ENCODE measurements at places on chromosomes 13 and 19. TPM values are rescaled to one million over a fixed set of nuclear protein-coding genes. Genes with fewer than 3 reads are reported as not detected.

DNA sequence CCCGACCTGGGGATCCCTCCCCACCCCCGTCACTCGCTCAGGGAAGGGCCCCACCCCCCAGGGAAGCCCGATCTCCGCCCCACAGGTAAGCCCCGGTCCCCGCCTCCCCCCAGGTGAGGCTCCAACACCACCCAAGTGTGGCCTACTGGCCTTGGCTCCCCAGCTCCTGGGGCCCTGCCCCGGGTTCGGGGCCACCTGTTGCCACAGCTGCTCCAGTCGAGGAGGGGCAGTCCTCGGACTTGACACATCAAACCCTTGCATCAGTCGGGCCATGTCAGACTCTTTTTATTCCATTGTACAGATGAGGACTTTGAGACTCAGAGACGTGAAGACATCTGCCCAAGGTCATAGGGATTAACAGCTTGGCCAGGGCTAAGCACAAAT is 512 bp downstream of the CC2D1A start:
- no peaks in the 10 kb centered on the region for H3K27me3 ChIP-seq

- peak overlapping the region; percentile 86 for H3K4me3 ChIP-seq
- no peaks in the 10 kb centered on the region for H3K36me3 ChIP-seq
- DNase-seq: no peak
- peaks cover 1% of the 10 kb centered on the region for H3K27me3 ChIP-seq
These were observed 725 bp downstream of the FAM124A start for GRCh38 chr13:51222686-51223559.

DNA sequence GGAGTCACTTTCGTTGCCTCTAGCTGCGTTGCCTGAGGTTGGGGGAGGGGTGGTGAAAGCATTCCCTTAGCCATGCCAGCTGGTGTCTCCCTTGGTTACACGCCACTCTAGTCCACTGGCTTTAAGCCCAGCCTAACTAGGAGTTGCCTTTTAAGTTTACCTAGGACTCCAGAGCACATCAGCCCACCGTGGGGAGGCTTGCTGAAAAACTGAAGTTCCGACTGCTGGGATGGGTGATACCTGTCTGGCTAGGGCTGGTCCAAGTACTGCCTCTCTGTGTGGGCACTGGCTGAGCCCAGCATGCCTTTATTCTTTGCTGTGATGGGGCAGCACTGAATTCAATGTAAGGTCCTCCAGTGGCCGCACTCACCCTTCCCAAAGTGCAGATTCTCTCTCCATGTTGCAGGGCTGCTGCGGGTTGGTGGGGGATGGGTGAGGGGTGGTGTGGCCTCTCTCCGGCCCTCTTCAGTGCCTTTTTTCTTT is 11.8 kb upstream of the CEACAM1 start:
- H3K27me3 ChIP-seq: no peaks in the 10 kb centered on the region
- no peak for DNase-seq
- H3K4me1 ChIP-seq: no peaks in the 10 kb centered on the region
- H3K36me3 ChIP-seq: no peaks in the 10 kb centered on the region
- no peak overlapping the region for H3K27ac ChIP-seq

GRCh38 chr13:42893214-42893671 is 98.8 kb downstream of the EPSTI1 start:
- no peaks in the 10 kb centered on the region for H3K36me3 ChIP-seq
- H3K27me3 ChIP-seq: no peaks in the 10 kb centered on the region
- DNase-seq: no peak
- H3K4me3 ChIP-seq: no peak overlapping the region
- peak overlapping the region; percentile 44 for H3K27ac ChIP-seq
- H3K4me1 ChIP-seq: peaks cover 15% of the 10 kb centered on the region

GRCh38 chr19:50803633-50804419 is 13.6 kb downstream of the ACP4 start:
- no peak for DNase-seq
- no peaks in the 10 kb centered on the region for H3K27me3 ChIP-seq
- H3K27ac ChIP-seq: peak overlapping the region; percentile 94

DNA sequence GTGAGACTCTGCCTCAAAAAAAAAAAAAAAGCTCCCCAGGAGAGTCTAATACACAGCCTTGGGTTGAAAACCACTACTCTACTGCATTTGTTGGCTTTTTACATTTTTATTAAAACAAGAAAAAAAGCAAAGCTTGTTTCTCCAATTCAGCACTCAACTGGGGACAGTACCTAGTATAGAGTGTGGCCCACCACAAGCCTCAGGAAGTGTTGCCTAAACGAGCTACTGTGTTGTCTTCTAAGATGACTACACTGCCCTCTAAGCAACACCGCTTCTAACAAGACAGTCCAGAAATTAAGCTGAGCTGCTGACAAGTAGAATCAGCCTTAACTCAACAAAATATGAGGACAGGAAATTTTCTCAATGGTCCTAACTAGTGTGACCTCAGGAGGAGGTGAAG is 522.2 kb downstream of the FGF9 start:
- H3K36me3 ChIP-seq: no peaks in the 10 kb centered on the region
- no peak for DNase-seq
- no peaks in the 10 kb centered on the region for H3K4me1 ChIP-seq
- H3K27me3 ChIP-seq: no peaks in the 10 kb centered on the region
- no peak overlapping the region for H3K4me3 ChIP-seq
- H3K27ac ChIP-seq: no peak overlapping the region

GRCh38 chr19:50710612-50711011 is 9.0 kb downstream of the SHANK1 start:
- H3K4me3 ChIP-seq: no peak overlapping the region
- H3K27ac ChIP-seq: no peak overlapping the region
- H3K27me3 ChIP-seq: peaks cover 11% of the 10 kb centered on the region
- no peaks in the 10 kb centered on the region for H3K4me1 ChIP-seq

- no peak for DNase-seq
- H3K36me3 ChIP-seq: peaks cover 44% of the 10 kb centered on the region
- no peaks in the 10 kb centered on the region for H3K27me3 ChIP-seq
- H3K27ac ChIP-seq: peak overlapping the region; percentile 50
- H3K4me3 ChIP-seq: peak overlapping the region; percentile 39
These were observed 2.4 kb upstream of the LYL1 start for GRCh38 chr19:13104848-13105711.

GRCh38 chr19:29088761-29089160 is 124.2 kb downstream of the UQCRFS1 start:
- H3K36me3 ChIP-seq: no peaks in the 10 kb centered on the region
- no peak for DNase-seq
- H3K27me3 ChIP-seq: peaks cover 5% of the 10 kb centered on the region
- no peak overlapping the region for H3K4me3 ChIP-seq
- no peaks in the 10 kb centered on the region for H3K4me1 ChIP-seq

DNA sequence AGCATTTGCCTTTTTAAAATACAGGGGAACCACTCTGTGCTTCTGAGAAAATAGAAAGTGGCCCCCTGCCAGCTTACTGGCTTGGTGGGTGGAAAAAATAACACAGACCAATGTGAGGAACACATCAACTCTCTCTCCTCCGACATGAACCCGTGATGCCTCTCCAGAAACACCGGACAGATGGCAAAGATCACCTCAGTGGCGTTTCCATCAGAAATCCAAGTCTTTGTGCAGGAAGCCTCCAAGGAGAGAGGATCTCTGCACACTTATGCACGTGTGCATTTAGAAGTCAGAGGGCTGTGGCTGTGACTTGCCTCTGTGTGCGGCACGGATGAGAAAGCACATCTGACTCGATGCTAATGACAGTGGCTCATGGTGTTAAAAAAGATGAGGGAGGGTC is 112.3 kb upstream of the KLF12 start:
- no peaks in the 10 kb centered on the region for H3K36me3 ChIP-seq
- no peaks in the 10 kb centered on the region for H3K27me3 ChIP-seq
- no peak for DNase-seq
- H3K4me1 ChIP-seq: peaks cover 12% of the 10 kb centered on the region
- peak overlapping the region; percentile 25 for H3K4me3 ChIP-seq
- no peak overlapping the region for H3K27ac ChIP-seq

DNA sequence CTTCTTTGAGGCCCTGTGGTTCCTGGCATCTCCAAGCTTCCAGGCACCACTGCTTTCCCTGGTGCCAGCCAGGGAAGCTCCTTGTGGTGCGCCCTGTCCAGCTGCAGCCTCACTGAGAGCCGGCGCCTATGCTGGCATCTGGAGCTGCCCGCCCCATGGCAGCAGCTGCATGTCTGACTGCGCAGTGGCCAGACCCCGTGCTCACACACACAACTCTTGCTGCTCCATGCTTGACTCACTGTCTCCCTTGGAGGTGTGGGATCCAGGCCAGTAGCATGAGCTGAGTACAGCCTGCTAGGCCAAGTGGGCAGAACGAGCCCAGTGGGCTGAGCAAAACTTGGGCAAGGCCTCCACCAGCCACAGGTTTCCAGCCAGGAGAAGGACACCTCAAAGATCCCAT is 11.5 kb upstream of the SUPT20H start:
- no peak overlapping the region for H3K27ac ChIP-seq
- no peaks in the 10 kb centered on the region for H3K36me3 ChIP-seq
- H3K4me1 ChIP-seq: no peaks in the 10 kb centered on the region
- H3K27me3 ChIP-seq: no peaks in the 10 kb centered on the region
- no peak overlapping the region for H3K4me3 ChIP-seq

DNA sequence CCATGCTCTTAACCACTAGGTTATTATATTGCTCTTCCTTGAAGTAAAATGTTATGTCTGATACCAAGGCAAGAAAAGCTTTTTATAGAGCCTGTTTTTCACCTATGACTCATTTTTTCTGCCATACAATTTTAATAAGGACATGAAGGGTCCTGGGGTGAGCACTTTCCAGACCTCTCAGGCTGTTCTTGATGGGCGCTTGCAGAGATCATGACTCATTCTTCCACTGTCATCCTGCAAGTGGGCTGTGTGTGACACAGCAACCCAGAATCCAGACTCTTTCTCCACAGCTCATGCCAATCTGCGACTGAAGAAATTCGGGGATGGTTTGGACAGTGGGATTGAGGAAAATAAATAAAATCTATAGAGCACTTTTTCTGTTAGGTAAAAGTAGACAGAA is 506.7 kb upstream of the NBEA start:
- no peak overlapping the region for H3K27ac ChIP-seq
- DNase-seq: no peak

AP1M2 gene
- not detected for total RNA-seq

LIM2 gene
- total RNA-seq: not detected

ERICH6B gene
- not detected for total RNA-seq

CYP4F12 gene
- total RNA-seq: not detected

All from psoas muscle (tissue), 8 donors.